ENCODE measurements at places on chromosomes 2 and 18. TPM values are rescaled to one million over a fixed set of nuclear protein-coding genes. Genes with fewer than 3 reads are reported as not detected.

MBOAT2 gene
- 13.9 TPM for total RNA-seq

MDH1B gene
- total RNA-seq = 0.68 TPM

SLC38A11 gene
- 0.84 TPM for total RNA-seq

IL36A gene
- total RNA-seq = not detected

LCT gene
- total RNA-seq = not detected

GBX2 gene
- total RNA-seq = not detected

NETO1 gene
- not detected for total RNA-seq

POTEI gene
- not detected for total RNA-seq

DSG3 gene
- total RNA-seq = not detected

DSC3 gene
- 0.08 TPM for total RNA-seq

ERMN gene
- total RNA-seq = not detected

SPP2 gene
- total RNA-seq = not detected

MROH2A gene
- total RNA-seq = not detected

- no peak for DNase-seq
These were observed 70.4 kb upstream of the DNER start for GRCh38 chr2:229784791-229785190.

DNA sequence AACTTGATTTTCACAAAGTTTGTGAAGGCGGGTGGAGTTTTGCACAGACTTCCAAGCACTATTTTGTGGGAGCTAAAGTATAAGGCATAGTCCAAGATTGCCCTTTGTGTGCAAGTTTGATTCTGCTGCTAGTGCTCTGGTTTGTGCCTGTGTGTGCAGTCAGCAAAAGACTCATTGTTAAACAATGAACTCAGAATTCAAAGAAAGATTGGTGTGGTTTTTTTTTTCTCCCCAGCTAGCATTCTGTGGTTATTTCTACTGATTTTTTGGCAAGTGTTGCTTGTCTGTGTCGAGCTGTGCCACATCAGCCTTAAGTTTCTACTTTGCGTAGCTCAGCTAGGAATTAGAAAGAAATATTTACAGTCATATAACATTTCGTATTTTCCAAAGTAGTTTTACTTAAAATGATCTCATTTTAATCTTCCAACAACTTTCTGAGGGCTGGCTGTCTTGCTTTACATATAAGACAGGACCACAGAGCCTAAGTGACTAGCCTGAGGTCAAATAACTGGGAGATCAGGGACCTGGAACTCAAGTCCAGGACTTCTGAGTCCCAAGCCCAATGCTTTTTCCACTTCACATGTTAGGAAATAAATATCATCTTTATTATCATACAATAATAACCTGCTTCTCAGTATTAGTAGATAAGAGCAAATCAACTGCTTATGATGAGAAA, 69.8 kb downstream of the BABAM2 start:
- no peak for DNase-seq

DNA sequence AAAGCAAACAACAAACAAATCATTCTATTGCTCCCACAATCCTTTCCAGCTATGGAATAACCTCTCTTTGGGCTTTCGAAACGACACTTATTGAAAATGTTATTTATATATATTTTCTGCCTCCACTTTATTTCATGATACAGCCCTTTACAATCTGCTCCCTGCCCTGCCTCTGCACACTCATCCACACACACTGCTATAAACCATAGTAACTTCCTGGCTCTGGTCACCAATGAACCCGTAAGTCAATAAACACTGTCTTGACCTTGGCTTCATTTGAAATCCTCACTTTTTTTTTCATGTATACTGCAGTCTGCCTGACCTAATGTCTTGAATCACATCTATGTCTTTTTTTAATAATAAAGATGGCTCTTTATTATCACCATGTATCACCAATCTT, 161.5 kb downstream of the SLC39A10 start:
- no peak for DNase-seq

- DNase-seq = no peak
These were observed 24.4 kb downstream of the SPP2 start for GRCh38 chr2:234074751-234075517.

DNA sequence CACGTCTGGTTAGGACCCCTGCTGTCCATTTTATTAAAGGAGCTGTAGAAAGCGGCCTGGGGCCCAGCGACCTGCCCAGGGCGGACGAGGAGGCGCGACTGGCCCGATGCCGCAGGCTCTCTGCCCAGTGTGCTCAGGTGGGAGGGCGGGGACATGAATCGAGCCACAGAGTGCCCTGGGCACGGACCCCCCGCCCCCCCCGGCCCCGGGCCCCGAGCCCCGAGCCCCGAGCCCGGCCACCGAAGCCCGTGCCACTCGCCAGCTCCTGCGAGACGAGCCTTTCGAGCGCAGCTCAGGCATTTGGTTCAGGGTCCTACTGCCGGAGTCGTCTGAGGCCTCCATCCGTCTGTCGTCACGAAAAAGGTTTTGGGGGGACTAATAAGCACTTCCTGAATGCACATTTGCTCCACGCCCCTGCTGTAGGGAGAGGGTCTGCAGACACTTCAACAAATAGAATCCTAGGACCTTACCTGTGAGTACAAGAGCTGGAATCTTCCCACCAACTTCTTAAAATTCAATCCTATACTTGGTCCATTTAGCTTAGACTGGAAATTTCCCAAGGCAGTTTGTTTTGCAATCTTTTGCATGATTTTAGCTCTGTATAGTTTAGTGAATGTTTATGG, 602 bp upstream of the ADAM17 start:
- DNase-seq = no peak

DNA sequence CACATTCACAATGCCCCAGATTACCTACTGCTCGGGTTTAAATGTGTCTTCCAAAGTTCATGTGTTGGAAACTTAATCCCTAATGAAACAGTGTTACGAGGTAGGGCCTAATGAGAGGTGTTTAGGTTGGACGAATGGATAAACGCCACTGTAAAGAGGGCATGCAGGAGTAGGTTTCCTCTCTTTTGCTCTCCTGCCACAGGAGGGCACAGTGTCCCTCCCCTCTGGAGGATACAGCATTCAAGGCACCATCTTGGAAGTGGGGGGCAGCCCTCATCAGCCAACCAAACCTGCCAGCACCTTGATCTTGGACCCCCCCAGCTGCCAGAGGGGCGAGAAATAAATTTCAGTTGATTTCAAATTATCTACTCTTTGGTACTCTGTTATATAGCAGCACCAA, 103.5 kb downstream of the TSHZ1 start:
- DNase-seq = no peak

DNA sequence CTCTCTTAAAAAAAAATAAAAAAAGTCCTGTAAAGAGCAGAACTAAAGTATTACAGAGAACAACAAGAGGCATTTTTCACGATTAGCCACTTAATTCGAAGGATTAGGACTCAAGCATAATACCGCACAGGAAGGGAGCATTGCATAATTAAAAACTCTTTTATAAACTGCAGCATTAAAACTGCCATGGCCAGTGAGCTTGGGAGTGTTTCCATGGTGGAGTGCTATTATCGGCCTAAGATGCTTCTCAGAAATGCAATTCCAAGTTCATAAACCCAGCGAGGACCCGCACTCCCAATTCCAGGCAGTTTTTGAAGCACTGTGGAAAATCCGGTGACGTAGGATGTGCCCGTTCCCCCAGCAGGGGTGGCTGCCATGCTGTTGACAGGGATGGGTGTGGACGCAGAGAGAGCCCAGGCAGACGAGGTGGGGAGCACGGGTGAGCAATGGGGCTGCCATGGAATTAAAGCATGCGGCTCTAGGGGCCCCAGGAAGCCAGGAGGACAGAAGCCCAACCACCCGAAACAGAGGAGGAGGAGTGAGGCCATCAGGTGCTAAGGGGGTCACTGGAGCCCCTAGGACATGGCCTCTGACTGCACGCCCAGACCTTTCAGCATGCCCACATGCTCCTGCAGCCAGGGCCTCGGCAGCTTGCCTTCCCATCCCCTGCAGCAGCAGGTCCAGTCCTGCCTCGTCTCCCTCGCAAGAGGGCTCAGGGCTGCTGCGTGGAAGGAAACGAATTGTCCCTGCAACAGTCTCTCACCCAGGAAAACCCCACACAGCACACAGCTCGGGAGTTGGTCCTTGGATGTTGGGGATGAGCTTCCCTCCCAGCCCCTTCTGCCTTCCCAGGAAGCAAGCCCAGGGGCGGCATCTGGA, 233.4 kb downstream of the NDUFA10 start:
- DNase-seq = peak; percentile 45

DNA sequence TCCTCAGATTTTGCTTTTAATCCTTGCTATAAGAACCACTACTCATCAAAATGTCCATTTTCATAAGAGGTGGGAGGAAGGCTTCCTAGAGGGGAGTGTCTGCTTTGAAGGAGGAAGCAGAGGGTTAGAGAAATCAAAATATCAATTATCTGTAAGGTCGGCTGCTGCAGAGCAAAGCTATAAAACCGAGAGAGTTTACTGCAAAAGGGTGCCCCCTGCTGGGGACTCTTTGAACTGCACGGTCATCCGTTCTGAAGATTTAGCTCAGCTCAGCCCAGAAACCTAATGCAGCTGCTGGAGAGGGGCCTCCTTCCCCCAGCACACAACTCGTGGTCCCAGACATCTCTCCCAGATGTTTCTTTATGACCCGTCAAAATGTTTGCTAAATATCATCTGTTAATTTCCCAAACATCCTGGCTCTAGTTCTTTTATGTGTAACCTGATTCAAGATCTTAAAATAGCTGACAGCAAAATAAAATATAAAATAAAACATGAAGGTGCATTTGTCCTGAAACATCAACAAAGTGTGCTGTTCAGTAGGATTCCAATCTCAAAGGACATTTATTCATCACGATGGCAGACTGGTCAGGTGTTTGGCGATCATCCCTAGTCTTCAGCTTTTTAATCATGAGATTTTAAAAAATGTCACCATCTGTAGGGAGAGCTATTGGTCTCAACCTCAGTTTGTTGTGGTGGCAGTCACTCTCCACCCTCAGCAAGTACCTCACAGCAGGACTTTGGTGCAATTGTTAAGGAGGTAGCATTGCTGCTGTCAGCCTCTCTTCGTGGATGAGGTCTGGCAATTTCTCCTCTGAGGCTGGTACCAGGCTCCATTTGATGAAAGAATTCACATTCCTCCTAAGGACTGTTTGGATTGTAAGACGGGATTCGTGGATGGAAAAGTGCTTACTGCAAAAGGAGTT, 185.9 kb downstream of the MTX2 start:
- peak; percentile 69 for DNase-seq

- DNase-seq = no peak
These were observed 15.4 kb downstream of the SULT1C4 start for GRCh38 chr2:108393197-108393596.

DNA sequence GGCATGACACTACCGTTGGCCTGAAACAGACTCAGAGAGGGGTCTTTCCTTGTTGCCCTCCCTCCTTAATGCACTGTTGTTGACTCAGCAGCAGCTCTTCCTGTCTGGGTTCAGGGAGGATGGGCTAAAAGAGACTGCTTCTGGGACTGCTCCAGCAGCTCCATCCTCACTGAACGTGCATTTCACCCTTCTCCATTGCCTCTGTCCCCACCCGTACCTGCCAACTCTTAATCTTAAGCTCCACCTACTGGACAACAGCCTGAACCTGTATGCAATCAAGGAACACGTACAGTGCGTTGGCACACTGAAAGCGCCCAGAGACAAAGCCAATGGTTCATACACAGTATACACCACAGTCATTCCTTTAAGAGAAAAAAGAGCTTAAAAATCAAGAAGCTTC, 230.8 kb upstream of the RAB6C start:
- DNase-seq = no peak

DNA sequence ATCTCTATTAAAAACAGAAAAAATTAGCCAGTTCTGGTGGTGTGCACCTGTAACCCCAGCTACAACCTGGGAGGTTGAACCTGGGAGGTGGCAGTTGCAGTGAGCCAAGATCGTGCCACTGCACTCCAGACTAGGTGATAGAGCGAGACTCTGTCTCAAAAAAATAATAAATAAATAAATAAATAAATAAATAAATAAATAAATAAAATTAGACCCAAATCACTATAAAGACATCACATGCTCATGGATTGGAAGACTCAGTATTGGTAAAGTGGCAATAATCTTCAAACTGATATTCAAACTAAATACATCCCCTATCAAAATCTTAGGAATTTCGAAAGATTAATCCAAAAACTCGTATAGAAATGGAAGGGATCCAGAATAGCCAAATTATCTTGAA, 15.5 kb upstream of the GALNT1 start:
- no peak for DNase-seq

- DNase-seq = no peak
These were observed 37.1 kb upstream of the LINC00305 start for GRCh38 chr18:64185987-64186386.

- DNase-seq = no peak
These were observed 145.1 kb upstream of the ITGB6 start for GRCh38 chr2:160345071-160345764.

DNA sequence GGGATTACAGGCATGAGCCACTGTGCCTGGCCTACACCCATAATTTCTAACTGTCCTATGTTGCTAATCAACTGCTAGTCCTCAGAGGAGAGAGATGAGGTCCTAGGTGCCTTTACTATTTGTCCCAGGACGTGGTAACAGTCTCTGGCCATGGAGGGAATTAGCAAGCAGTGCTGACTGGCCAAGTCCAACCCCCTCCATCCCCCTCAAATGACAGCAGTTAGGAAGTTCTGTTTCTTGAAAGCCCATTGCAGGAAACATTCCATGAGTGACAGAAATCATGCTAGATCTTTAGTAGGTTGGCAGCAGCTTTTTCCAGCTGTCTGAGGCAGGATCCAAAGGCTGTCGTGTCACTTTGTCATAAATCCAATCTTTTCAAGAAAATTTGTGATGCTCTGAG, 55.7 kb upstream of the REL start:
- no peak for DNase-seq

DNA sequence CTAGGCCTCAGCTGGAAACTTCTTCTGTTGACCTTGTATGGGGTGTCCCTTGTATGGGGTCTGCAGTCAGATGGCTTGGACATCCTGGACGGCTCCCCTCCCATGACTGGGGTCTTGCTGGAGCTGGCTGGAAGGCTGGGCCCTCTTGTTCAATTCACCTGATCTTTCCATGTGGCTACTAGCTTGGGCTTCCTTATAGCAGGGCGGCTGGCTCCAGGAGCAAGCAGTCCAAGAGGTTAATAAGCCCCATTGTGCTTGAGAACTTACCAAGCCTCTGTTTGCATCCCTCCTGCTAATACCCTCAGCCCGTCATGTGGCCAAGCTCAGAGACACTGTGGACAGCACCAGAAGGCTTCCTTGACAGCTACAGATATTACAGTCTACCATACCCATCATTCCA, 111.6 kb upstream of the NPAS2 start:
- DNase-seq = no peak

- no peak for DNase-seq
These were observed 40.1 kb downstream of the RTN4 start for GRCh38 chr2:55010149-55010591.
